ENCODE measurements at places on chromosomes 12 and 14. TPM values are rescaled to one million over a fixed set of nuclear protein-coding genes. Genes with fewer than 3 reads are reported as not detected.

Gene ACSS3
- 39.7 TPM for total RNA-seq

Gene KRT83
- not detected for total RNA-seq

Gene PRB2
- not detected for total RNA-seq

Gene SCAF11
- total RNA-seq, result 58.1 TPM

Gene ZNF410
- 17.7 TPM for total RNA-seq

Gene ACADS
- 151 TPM for total RNA-seq

Gene KCNH5
- total RNA-seq, result not detected

Gene PAN2
- 109 TPM for total RNA-seq

Gene SHMT2
- total RNA-seq, result 198 TPM

Gene RNASE9
- total RNA-seq, result not detected

Gene ETFBKMT
- 6.9 TPM for total RNA-seq

Gene ASB2
- total RNA-seq, result 0.32 TPM

Gene EXOC3L4
- total RNA-seq, result 69.3 TPM

Gene CRY1
- total RNA-seq, result 12.5 TPM

Gene PMEL
- 1.7 TPM for total RNA-seq

Gene ANAPC7
- total RNA-seq, result 19.9 TPM

Gene ST8SIA1
- 0.16 TPM for total RNA-seq

Gene HCAR2
- total RNA-seq, result 0.14 TPM

Gene FOXG1
- total RNA-seq, result not detected

Gene VEZT
- 24.6 TPM for total RNA-seq

Gene PLBD2
- 22.2 TPM for total RNA-seq

Gene MYF5
- total RNA-seq, result not detected

Gene SLC6A12
- 114 TPM for total RNA-seq

Gene NRIP2
- total RNA-seq, result 0.20 TPM

Gene NRL
- total RNA-seq, result 1.6 TPM

Gene CEP170B
- 14.1 TPM for total RNA-seq

Gene DCN
- 168 TPM for total RNA-seq

Gene GALNT6
- 3.3 TPM for total RNA-seq

Gene NCKAP5L
- total RNA-seq, result 8.3 TPM

Gene GUCY2C
- total RNA-seq, result not detected

Gene NKX2-1
- not detected for total RNA-seq

Gene IPO8
- total RNA-seq, result 24.7 TPM

Gene FZD10
- total RNA-seq, result not detected

Gene SLCO1B3
- 21.3 TPM for total RNA-seq

Gene FSCB
- not detected for total RNA-seq

Gene FGF23
- total RNA-seq, result 2.7 TPM

Gene GLT1D1
- total RNA-seq, result 20.9 TPM

Gene MANSC4
- not detected for total RNA-seq

Gene TBC1D30
- total RNA-seq, result 2.7 TPM

Gene MYF6
- total RNA-seq, result not detected

Gene KCNA5
- total RNA-seq, result not detected

Gene DLST
- total RNA-seq, result 112 TPM

Gene TOMM20L
- not detected for total RNA-seq

Gene MYBPC1
- total RNA-seq, result 0.66 TPM

Gene SARNP
- total RNA-seq, result 22.3 TPM

Gene DGKA
- 7.5 TPM for total RNA-seq

Gene POTEG
- total RNA-seq, result not detected

Gene WDR89
- 3.3 TPM for total RNA-seq

Measured in right lobe of liver (tissue), 6 donors.